ENCODE measurements at places on chromosomes 2 and 18.

DNA sequence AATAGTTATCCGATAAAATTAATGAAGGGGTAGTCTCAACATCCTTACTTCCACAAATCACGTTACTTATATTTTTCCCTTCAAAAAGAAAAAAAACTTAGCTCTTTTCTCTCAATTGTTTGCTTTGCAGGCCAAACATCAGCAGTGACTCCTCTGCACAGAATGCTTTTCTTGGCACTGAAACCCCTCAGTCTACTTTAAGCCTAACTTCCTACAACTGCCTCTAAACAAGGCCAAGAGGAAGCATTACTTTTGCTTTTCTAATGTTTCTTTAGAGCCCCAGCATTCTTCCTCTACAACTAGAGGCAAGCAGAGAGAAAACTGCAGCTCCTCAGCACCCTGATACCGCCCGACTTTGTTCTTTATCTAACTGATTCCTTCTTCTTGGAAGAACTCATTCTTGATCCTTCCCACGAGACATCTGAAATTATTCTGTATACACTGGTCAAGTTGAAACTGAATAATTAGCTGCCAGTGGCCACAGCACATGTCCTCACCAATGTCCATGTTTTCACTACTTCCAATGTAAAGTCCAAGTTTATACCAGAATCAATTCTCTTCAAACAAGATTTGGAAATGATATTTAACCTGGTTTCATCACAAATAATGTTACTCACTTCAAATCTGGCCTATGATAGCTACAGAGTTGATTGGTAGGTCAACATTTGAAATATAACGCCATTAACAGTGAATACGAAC is 55.3 kb downstream of the DTNB start:
- no peak for DNase-seq

- no peak for DNase-seq
Measured at GRCh38 chr18:57523171-57523956, 63.1 kb downstream of the FECH start.

DNA sequence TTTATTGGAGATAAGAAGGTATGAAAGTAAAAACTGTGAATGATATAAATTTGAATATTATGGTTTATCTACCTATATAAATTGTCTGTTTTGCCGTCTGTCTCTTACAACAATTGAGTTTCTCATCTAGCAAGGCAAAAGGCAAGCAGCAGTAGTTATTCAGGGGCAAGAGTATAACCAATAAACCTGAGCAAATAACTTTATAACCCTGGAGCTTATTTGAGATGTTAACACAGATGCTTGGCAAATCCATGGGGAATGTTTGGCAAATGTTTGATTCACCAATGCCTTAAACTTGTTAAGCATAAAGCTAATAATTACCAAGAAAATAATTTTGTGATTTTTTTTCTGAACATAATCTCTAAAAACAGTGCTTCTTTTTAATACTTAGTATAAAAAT is 9.9 kb upstream of the EPHA4 start:
- no peak for DNase-seq

- no peak for DNase-seq
Measured at GRCh38 chr2:11286323-11286722, 58.1 kb downstream of the ROCK2 start.

DNA sequence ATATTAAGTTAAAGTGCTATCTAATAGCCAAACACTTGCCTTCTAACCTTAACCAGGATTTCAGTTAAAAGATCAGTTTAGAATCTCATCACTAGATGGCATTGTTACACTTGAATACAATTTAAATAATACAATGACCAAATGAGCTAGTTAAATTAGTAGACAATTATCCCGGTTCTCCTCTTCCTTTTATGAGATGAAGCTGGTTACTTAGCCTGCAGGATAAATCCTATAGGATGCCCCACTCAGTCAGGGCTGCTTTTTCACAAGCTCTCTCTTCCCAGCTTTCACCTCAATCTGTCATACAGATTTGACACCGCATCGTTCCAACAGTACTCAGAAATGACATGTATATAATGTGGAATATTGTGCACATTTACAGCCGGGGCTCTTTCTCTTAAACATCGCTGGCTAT is 678.8 kb downstream of the KCNJ3 start:
- DNase-seq: no peak

DNA sequence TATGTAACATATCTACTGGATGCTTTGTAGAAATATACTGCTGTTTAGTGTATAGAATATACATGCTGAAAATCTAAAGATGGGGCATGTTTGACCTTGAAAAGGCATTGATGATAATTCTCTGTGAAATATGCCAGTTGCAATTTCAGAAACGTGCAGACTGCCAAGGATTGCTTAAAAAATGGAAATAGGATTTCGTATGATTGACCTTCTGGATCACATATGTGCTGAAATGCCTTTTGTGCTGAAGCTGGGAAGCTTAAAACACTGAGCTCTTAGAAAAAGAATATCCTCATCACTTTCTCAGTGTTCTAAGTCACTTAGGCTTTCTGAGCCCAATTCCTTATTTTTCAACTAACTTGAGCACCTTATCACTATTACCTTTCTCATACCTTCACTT is 14.3 kb downstream of the NYAP2 start:
- no peak for DNase-seq

GRCh38 chr2:20444101-20444992 is 2.5 kb upstream of the RHOB start:
- no peak for DNase-seq

- DNase-seq: no peak
Measured at GRCh38 chr2:218607436-218608115, at the start of gene PLCD4. Gene PLCD4 (plus strand): TSS chr2:218607899. CDS start chr2:218615740, 7,841 bp downstream.

- no peak for DNase-seq
Measured at GRCh38 chr2:41930807-41931566, 116.8 kb upstream of the PKDCC start.

DNA sequence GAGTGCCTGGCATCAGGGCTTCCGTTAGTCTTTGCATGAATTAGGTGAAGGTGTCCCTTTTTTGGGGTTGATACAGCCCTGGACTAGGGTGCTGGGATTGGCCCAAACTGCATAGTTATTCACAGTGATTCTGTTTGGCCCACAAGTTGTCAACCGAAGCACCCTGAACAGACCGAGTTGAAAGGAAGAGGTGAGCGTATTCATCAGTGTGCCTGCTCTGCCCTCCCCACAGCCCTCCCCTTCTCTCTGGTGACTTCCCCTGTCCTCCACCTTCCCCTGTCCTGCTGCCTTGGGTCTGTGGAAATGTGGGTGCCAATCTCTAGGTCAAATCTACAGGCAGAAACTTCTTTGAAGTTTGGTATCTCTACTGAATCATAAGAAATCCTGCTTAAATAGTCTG is 330.5 kb downstream of the DYSF start:
- no peak for DNase-seq
